Right ventricle myocardium superior (tissue), 1 donor: ENCODE measurements at places on chromosomes 11 and 22. TPM values are rescaled to one million over a fixed set of nuclear protein-coding genes. Genes with fewer than 3 reads are reported as not detected.

GRCh38 chr11:71543866-71544265 lies 4.4 kb upstream of the KRTAP5-9 start:
- DNase-seq, result no peak

Gene TSSK2
- not detected for total RNA-seq

DNA sequence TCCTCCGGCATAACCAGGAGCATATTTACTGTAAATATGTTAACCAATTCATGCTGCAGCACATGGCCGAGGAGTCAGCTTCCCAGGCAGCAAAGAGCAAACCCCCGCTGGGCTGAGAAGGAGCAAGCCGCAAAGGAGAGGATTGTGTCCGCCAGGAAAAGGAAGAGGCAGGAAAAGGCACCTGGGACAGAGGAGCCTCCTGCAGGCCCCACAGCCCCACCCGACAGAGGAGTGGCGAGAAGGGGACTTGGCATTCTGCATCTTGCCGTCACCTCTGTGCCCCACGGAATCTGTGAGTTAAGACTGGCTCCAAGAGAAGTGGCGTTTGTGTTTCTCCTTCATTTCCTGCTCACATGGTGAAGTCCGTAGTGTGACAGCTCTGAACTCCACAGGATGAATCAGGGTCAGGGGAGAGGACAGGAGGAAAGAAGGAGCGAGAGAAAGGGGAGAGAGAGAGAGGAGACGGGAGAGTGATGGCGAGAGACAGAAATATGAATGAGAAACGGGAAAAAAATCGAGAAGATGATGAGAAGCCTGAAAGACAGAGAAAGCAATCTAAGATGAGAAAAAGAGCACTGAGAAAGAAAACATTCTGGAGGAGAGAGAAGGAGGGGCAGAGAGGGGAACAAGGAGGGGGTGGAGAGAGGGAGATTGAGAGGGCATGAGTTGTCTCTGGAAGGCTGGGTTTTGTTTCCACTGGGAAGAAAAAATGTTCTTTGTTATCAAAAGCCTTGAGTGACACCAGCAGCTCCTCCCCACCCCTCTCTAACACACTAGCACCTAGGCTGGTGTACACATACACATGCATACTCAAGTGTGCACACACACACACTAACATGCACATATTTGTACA lies 489.6 kb downstream of the MN1 start:
- DNase-seq, result no peak

- DNase-seq, result no peak
Observed at GRCh38 chr11:68792400-68792966, 41.2 kb upstream of the TESMIN start.

DNA sequence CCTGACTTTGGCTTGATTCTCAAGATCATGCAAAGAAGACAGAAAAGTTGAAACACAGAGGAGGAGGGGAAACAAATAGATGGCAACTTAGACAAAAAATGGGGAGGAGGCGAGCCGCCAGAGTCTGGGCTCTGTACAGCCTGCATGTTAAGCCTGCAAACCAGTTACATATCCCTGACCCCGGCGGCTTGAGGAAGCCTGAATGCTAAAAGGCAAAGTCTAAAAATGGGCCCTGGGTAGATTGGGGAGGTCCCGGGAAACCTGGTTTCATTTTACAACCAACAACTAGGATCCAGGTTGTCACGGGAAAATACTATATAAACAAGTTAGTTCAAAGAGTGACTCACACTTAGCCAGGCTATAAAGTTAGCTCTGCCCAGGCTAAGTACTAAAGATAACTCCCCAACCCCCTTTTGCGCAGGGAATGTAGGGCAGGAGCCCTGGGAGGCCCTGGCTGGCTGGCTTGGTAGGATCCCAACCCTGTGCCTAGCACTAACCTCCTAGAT lies 18.8 kb upstream of the ZBTB16 start:
- DNase-seq, result no peak
